ENCODE measurements at places on chromosomes 3 and 15.

GRCh38 chr3:61343543-61343942, 92.3 kb upstream of the FHIT start:
- DNase-seq: no peak

DNA sequence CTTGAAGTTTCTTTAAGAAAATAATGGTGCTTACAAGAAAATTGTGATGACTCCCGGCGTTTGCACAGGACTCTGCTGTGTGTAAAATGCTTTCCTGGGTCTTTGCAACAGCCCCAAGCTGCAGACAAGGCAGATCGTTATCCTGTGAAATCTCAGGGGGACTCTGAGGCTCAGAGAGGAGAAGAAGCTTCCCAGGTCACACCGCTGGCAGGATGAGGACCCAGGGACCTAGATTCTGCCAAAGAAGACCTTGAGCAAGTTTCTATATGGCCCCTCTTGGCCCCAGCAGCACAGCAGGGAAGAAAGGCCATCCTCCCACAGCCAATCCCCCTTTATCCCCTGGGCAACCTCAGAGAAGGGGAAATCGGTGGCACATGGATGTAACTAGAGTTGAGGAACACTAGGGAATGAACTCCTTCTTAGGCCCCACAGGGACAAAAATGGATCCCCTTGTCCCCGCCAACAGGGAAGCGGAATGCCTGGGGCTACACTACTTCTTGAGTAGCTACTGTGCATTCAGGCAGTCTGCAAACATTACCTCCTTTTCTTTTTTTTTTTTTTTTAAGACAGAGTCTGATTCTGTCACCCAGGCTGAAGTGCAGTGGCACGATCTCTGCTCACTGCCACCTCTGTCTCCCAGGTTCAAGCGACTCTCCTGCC, 72.8 kb downstream of the CPN2 start:
- DNase-seq: no peak

DNA sequence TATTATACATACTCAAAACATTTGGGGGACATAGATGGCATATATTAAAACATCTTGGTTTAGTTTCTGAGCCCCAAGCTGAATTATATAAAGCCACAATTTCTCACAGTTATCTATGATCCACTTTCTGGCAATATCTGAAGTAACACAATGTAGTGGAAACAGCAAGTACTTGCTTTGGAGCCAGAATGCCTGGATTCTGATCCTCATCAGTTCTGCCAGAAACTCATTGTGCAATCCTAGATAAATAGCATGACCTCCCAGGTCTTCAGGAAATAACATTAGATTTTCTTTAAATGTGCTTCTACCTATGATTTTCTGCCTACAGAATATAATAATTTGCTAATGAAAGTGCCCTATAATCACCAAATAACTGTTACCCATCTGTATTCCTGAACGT, 544.9 kb downstream of the NAALADL2 start:
- DNase-seq: no peak

DNA sequence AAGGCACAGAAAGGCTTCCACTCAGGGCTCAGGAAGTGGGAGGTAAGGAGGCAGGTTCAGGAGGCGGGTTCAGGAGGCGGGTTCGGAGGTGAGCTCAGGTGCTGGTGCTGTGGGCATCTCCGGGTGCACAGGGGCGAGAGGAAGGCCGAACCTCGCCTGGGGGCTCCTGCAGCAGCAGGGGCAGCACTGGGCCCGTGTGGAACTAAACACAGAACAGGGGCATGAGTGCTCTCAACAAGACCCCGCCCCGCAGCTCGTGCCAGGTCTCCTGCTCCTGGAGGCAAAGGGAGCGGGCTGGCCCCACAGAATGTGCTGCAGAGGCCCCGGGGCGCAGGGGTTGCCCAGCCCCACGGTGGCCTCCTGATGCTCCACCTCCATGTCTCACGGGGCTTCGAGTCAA, 13.7 kb downstream of the ZDHHC19 start:
- no peak for DNase-seq

DNA sequence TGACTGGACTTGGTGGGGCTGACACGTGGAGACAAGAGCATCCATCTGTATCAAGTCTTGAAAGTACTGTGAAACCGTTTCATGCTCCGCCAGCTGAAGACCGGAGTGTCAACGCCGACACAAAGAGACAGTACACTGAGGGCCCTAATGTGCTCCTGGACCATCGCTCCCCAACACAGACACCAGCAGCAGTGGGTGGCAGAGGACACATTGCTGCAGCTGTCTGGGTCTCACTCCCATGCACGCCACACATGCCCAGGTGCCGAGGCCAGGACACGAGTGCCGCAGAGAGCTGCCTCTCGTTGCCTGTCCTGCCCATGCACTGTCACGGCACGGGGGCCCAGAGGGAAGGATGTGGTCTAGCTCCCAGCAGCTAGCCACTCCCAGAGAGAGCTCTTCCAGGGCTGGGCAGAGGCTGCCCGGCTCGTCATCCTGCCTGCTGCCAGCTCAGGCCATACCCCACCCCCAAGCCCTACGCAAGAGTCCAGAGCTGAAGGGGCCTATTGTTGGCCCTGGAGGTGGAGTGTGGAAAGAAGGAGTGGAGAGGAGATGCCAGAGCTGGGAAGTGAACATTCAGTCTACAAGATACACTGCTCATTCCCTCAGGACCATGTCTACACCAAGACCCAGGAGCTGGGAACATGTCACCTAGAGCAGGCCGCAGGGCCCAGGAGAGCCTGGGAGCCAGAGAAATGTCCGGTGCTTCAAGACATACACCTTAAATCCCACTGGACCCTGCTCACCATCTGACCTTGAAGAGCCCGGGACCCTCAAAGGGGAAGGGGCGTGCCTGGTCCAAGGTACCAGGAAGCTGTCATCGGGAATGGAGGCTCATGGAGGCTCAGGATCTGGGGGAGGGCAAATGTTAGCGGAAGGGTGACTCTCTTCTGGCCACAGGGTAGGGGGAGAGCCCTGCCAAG, 7.7 kb downstream of the TNK2 start:
- no peak for DNase-seq

DNA sequence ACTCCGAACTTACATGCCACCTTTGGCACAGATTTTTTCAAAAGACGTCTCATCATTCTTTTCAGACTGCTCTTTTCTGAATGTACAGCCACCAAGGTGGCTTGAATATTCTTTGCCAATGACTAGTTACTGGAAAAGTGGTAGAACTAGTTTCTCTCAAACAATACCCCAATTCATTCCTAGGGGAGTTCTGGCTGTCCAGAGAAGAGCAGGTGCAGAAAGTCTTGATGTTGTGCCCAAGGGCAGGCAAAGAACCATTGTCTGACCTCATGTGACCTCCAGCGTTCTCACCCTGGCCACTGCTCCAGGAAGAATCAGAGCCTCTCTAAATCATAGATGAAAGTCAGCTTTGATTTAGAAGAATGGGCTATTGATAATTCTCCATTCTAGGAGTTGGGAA, 5.5 kb downstream of the LMOD3 start:
- no peak for DNase-seq

GRCh38 chr3:16337856-16338540, 73.0 kb downstream of the OXNAD1 start:
- DNase-seq: no peak

GRCh38 chr3:54126551-54126950, 4.2 kb downstream of the CACNA2D3 start:
- no peak for DNase-seq

DNA sequence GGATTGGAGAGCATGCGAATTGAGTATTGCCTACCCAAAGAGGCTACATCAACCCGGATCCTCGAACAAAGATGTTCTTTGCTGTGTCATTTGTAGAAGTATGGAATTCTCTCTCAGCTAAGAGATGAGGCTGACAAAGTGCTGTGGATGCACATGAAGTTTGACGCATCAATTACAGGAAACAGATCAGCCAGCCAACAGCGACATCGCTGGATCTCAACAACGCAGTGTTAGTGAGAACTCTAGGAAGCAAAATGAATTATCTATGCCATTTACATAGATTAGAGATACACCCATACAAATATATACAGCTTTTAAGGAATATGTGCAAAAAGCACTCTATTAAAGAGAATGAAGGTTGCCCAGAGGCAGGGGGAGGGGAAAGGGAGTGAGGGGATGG, 160.6 kb upstream of the RGMA start:
- DNase-seq: no peak

GRCh38 chr3:24237971-24238706, 256.5 kb downstream of the THRB start:
- peak; percentile 70 for DNase-seq

DNA sequence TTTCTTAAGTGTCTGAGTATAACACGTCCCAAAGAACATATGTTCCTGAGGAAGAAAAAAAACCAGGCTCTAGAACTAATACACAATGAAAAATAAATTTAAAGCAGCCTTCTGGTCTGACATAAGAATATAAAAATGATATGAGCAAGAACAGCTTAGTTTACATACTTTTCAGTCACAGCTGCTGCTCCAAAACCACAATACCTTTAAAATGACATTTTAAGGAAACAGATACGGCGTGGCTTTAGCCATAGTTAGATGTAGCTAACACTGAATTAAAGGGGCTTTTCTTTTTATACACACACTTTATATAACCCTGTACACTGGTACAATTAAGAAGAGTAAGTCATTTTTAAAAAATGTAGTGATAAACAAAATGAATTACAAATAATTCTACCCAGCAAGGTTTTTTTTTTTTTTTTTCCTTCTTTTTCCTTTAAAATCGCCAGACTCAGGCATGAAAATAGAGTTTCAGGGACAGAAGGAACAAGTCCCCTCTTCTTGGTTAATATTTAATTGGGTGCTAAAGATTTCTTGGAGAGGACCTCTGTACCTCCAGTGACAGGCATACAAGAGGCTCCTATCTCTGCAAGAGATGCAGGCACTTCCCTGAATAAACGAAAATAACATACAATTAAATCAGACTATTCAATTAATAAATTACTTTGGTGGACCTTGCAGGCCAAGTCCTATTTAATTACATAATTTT, 265.6 kb downstream of the FOXP1 start:
- no peak for DNase-seq

Data from SW 1271 (cell line).